Activated T-cell treated with anti-CD3 and anti-CD28 coated beads for 1 hour (primary cell): ENCODE measurements at places on chromosomes 1 and 21.

DNA sequence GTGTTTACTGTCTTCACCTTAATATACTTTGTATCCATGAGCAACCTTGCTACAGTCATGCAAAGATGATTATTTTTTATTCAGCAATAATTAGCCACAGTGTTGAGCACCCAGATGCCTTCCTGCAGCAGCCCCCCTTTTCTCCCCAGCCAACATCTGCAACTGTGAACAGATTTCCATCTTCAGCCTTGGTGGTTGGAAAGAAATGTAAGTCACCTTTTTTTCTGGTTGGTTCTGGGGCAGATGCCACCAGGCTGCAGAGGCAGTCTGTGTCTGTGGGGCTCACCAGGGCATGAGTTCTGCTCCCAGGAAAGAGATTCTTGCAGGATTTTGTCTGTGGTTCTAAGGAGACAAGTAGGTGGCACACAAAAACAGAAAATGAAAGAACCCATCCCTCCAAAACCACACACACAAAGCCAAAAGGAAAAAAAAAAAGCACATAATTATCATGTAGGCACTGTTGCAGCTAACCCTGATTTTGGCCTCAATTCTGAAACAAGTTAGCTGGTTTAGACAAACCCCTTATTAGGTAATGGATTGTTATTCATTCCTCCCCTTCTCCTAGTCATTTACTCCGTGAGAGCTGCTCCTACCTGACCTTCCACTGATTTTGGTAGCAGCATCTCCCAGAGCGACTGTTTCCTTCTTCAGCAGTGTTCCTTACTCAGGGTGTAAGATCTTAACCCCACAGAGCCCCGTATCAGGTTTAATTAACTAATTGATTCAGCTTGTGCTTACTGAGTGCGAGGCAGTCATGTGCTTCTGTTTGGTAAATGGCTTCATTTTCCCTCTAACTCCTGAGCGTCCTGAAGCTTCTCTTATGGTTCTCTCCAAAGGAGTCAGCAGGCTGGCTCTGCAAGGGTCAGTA, 36.5 kb downstream of the GALNT2 start:
- DNase-seq: no peak

GRCh38 chr1:12618965-12619791, 1.2 kb upstream of the DHRS3 start:
- DNase-seq: peak; percentile 42

GRCh38 chr1:79982211-79982610, 975.7 kb upstream of the ADGRL4 start:
- no peak for DNase-seq

DNA sequence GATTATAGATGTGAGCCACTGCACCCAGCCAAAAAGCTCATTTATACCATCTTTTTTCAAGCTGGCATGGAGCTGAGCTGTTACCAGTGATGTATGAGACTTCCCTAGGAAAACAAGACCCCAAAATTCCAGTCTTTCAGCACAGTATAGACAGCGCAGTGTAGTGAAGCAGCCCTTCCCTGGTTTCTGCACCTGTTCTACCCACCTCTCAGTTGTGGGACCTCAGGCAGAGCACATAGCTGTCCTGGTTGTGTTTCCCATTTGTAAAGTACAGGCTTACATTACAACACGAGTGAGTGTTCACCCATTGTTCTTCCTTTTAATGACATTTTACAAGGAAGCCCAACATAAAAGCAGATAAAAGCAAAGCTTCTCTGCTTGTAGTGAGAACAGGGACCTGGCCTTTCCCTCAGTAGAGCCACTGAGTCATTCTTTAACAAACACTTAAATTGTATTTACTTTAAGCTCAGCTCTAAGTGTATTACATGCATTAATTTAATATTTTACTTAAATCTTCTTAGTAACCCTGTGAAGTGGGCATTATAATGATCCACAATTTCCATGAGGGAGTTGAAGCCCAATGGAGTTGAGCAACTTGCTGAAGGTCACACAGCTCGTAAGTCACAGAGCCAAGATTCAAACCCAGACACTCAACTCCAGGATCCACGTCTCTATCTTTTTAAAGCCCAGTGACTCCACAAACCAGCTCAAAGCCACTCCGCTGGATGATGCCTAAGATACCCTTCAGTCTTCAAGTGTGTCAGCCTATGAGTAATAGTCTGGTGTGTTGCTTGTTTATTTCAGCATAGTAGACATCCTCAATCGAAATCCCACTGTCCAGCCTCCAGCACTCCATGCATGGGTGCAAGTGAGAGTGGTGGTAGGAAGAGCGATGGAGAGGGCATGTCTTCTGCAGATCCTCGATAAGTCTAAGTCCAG, 40.5 kb upstream of the CAPZB start:
- no peak for DNase-seq

DNA sequence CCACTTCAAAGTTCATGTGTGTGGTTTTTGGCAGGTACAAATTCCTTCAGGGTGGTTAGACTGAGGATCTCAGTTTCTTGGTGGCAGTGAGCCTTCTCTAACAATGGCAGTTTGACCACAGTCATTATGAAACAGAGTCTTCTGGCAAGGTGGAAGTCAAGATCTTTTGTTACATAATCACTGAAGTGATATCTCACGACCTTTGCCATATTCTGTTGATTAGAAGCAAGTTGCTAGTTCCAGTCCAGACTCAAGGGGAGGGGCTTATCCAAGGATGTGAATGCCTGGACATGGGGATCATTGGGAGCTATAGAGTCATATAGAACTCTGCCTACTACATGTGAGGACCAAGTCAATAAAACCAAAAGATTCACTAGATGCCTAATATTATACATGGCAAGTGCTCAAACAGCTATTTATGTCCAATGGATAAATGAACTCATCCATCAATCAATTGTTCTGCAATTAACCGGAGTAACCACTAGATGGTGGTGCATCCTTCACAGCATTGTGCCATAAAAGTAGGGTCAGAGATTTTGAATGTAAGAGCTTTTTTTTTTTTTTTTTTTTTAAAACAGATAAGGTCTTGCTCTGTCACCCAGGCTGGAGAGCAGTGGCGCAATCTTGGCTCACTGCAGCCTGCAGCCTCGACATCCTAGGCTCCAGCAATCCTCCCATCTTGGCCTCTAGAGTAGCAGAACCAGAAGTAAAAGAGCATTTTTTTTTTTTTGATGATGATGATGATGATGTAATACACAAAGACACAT, 131.9 kb downstream of the CRB1 start:
- no peak for DNase-seq

- no peak for DNase-seq
These were observed 138.8 kb upstream of the USP24 start for GRCh38 chr1:55353707-55354620.

DNA sequence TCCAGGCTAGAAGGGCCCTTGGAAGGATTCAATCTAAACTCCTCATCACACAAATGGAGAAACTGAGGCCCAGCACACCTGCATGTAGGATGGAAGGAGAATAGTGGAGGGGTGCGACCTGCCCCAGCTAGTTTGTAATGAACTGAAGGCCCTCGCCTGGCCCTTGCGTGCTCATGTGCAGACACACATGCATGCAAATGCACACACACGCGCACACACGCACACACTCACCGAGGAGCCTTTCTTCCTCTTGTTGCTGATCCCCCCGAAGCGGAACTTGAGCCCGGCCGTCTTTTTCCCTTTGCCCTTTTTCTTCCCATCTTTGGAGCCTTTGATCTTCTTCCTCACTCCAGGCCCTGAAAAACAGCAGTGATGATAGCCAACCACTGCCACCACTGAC, 27.9 kb downstream of the CHD5 start:
- DNase-seq: no peak

DNA sequence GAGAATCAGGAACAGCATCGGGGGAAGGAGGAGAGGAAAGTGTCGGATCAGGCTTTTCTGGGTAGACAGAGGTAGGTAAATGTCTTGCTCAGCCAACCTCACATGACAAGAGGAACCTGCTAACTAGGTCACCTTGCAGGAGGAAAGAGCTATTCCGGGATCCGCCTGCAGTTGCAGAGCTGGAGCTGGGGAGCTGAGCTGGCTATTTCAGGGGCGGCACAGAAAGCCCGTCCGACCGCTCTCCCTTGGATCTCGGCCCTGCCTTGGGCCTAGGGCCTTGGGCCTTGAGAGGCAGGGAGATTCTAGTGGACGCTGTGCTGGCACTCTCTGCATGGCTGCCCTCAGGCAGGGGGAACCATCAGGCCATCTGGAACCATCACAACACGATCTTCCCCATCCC, 56.5 kb upstream of the CTPS1 start:
- DNase-seq: no peak

- DNase-seq: no peak
These were observed 72.6 kb downstream of the DOP1B start for GRCh38 chr21:36229181-36229580.

DNA sequence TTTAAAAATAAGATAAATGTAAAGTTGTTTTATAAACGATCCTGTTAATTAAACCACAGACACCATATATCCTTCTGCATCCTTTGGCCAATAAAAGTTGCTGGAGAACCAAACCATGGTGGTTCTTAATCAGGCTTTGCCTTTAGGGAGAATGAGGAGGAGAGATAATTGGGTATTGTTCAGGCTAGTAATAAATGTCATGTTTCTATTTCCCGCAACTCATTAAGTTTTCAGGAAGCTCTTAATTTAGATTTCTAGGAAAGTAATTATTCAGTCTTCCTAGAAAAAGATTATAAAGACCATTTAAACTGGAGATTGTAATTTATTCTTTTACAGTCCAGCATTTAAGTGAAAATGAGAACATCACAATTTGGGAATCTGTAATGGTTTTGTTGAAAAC, 34.5 kb downstream of the RAB4A start:
- no peak for DNase-seq

DNA sequence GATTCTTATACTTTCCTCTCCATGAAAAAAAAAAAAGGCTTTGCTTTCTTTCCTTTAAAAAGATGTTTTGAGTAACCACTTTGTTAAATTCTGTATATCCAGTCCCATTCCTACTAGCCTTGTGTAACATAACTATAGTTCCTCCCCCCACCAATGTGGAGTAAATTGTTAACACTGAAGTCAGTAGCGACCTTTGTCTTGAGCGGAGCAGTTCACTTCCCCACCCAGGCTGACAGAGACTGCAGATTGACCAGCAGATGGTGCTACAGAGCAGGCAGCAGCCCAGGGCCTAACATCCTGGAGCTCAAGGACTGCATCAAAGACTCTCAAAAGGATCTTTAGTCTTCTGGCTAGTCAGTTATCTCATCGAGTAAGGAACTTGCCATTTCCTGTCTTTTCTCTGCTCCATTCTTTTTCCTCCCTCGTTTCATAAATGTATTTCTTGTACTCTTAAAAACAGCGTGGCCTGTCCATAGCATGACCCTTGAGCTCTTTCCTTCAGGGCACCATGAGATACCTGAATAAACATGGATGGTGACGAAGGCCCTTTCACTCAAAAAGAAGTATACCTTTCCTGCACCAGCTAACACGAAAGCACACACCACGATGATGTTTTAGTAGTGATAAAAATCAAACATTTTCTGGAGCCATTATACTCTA, 503.5 kb upstream of the PKN2 start:
- DNase-seq: peak; percentile 15

DNA sequence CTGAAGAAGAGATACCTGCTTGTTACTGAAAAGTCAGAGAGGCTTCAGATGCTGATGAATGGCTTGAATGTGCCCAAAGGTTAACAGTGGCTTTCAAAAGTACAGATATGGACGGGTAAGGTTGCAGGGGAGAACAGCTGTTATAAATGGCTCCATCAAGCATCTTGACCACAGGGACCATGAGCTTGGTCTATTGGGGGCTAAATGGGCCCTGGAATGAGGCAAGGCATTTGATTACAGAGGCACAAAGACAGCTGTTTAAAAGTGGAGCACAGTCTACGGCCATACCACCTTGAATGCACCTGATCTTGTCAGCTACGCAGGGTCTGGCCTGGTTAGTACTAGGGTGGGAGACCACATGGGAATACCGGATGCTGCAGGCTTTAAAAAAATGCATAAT, 48.3 kb downstream of the C1orf198 start:
- DNase-seq: no peak
